ENCODE measurements at places on chromosomes 1 and 21.

DNA sequence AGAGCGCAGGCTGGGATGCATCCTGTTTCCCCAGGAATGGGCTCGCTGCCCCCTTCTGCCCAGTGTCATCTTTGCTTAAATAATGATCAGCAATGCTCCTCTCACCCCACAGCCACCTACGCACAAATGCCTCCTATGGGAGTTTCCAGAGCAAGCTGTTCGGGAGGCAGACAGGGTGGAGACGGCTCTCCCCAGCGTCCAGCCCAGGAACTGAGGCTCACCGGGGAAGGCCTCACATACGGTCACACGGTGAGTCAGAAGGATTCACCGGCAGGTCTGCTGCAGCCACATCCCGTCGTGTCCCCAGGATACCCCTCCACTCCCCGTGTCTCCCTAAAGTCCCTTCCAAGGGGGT lies 40.3 kb upstream of the RUNX3 start:
- no peak for DNase-seq

DNA sequence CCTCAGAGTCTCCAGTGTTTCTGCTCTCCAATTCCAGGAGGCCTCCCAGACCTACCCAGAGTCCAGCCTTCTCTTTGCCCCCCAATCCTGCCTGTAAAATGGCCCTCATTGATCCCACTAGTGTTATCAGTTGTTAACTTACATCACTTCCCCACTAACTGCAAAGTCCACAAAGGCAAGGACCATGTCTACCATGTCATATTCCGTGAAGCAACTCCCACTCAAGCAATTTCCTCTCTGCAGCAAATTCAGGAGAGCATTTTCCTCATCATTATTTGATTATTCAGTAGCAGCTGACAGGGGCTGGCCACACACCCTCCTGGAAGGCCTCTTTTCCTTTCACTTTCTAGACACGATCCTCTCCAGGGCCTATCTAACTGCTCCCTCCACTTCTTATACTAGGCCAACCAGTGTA lies 153.5 kb downstream of the RERE start:
- peak; percentile 45 for DNase-seq

DNA sequence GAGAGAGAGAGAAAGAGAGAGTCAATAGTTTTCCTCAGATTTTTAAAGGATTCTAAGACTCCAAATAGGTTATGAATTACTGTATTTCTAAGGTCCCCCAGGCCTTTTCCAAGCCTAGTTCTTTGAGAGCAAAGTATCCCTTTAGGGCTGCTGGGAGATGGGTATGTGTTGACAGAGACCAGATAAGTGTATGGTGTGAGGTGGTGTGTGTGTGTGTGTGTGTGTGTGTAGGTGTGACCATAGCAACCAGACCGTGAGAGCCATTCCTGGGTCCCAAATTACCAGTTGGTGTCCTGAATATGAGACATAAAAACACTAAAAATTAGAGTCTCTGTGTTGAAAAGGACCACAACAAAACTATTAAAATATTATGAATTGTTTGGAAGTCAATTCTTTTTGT lies 41.7 kb upstream of the DNAJC6 start:
- DNase-seq = no peak

DNA sequence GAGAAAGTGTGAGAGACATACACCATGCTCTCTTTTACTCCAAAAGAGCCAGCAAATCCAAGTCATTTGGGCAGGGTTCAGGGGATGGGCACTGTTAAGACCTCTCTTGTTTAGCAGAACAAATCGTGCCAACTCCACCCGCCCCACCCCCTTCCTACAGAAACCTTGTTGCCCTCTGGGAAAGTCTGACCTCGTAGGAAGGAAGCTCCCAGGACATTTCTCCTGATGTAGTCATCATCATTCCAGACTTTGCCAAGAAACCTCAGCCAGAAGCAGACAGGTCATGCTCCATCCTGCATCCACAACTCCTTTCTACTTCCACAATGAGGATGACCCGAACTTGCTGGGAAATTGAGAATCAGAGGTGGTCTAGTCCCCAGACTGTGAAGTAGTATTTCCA lies 57.7 kb downstream of the UBE2T start:
- DNase-seq = no peak

DNA sequence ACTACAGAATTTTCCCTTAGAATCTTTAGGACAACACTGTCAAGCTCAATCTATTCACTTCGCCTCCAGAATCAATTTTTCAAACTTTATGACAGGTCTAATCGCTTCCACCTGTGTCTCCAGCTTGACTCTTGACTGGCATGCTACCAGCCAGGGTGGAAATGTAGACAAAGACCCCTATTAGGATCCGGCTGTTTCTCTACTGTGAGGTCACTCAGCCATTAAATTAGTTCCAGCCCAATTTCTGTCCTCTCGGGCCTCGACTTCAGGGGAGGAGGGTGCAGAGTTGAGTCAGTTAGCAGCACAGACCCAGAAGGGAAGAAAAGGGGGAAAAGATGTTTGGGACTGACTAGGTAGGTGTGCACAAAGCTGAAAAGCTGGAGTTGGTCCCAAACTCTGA lies 78.5 kb downstream of the HLCS start:
- DNase-seq = no peak

DNA sequence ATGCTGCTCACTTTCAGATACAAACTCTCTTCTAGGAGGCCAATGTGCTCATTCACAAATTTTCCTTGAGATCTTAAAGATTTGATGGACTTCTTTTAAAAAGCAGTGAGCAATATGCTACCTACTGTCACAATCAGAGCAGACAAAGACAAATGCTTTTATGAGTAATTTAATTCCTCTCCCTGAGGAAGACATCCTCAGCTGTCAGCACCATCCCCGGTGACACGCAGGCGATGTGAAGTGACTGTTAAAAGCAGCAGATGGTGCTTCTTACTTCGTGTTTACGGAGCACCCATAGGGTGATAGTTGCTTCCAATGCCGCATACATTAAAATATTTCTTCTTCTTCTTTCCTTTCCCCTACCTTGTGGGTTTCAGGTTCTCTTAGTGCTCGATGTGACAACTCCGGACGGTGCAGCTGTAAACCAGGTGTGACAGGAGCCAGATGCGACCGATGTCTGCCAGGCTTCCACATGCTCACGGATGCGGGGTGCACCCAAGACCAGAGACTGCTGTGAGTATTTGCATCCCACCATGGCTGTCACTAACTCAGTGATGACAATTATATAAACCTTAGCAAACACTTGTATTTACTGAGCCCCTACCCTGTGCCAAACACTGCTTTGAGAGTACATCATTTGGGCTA lies 29.1 kb downstream of the LAMC2 start:
- no peak for DNase-seq

DNA sequence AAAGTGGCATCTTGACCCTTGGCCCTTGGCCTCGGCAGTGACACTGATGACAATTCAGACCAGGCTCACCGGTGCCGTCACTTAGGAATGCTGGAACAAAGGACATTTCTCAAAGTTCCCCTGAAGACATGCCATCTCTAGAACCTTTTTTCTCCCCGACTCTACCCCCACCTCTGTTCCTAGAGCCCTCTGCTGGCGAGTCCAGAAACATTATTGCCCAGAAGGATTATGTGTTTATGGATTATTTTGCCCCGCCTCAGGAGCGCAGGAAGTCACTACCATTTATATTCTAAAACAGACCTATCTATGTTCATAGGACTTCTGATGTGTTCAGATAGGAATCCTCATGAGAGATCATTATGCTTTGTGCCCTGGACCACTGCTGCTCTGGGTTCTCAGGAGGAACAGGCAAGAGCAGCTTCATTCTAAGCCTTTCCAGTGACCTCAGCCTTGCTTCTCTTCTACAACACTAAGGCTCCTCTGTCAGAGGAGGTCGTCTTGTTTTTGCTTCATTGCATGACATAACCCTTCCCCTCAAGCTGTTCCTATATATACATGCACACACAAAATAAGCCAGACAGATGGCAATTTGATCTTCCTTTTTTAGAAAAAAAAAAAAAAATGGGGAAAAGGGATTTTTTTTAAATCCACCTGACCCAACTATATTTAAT lies 12.4 kb upstream of the SHISA4 start:
- DNase-seq = no peak

- DNase-seq = no peak
Observed at GRCh38 chr21:38753557-38753971, 52.2 kb upstream of the ETS2 start.

GRCh38 chr1:213693864-213694263 lies 293.9 kb upstream of the PROX1 start:
- DNase-seq = no peak

DNA sequence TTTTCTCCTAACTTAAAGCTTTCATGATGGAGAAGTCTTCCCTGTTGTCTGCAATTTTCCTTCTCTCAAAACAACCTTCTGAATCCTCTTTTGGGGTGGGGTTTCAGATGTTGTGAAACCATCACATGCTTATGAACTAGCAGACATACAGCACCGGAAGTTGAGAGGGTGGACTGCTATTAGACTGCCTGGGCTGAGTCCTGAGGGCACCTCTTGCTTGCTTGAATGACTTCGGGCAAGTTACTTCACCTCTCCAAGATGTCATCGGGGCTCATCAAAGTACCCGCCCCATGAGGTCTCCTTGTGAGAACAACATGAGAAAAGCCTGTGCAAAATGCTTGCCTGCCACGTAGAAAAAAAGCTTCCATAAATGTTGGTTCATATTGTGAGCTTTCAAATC lies 89.6 kb downstream of the CCDC185 start:
- no peak for DNase-seq

DNA sequence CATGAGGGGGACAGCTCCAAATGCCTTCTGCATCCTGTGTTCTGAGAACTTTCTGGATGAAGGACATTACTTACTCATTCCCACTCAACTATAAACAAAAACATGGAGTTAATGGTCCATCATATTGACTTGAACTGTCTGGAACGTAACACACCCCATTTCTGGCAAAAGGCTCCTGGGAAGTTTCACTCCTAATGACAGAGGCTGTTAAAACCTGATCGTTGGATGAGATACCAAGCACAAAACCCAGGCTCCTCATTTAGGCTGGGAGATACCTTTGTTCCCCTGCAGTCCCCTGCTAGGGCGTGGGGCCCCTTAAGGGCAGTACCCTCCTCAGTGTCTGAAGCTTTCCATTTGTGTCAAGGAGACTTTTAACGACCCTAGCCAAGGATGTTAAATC lies 78.9 kb downstream of the RHOU start:
- no peak for DNase-seq

GRCh38 chr1:12314333-12314903 lies 84.6 kb downstream of the VPS13D start:
- no peak for DNase-seq

GRCh38 chr1:227947386-227947675 lies 401 bp downstream of the WNT9A start:
- DNase-seq = no peak

DNA sequence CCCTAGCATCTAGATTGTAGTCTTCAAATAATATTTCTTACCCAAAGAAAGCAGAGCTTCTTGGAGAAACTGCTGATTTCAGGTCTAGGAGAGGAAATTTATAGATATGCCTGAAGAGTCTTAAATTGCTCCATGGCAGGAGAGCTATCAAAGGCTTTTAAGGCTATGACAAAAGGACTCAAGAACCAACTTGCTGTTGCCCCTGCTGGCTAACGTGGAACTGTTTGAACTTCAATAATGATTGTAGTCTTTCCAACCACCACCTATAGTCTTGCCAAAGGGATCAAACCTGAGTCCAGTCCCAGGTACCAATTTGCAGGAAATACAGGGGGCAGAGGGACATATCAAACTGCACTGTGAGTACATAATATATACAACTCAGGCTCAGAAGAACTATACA lies 336.2 kb upstream of the ESRRG start:
- DNase-seq = no peak

DNA sequence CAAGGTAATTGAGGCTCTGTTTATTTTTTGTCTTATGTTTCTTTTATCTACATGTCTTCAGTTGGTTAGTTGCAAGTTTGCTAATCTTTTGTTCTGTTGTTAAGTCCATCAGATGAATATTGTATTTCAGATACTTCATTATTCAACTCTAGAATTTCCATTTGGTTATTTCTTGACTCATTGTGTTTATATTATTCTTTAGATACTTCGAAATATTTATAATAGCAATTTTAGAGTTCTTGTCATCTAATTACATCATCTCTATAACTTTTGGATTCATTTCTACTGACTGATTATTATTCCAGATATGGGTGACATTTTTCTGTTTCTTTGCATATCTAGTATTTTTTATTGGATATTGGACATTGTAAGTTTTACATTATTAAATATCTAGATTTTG lies 405.6 kb downstream of the PLPP3 start:
- DNase-seq = no peak

GRCh38 chr1:23013657-23014056 lies 2.0 kb downstream of the TEX46 start:
- DNase-seq = no peak

GRCh38 chr1:114457675-114458236 lies 53.2 kb downstream of the TRIM33 start:
- DNase-seq = no peak

- DNase-seq = no peak
Observed at GRCh38 chr1:220207411-220207810, 64.8 kb downstream of the RAB3GAP2 start.

GRCh38 chr1:179872558-179872957 lies 5.0 kb downstream of the TOR1AIP2 start:
- DNase-seq = no peak

DNA sequence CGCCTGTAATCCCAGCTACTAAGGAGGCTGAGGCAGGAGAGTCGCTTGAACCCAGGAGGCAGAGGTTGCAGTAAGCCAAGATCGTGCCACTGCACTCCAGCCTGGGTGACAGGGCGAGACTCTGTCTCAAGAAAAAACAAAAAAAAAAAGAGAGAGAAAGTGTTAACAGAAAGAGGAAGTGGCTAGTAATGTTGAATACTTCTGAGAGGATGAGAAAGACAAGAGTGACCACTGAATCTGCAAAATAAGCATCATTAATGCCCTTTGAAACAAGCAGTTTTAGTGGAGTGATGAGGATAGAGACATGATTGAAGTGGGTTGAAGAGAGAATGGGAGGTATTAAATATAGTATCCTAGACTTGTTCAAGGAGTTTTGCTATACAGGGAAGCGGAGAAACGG lies 11.7 kb downstream of the MPZ start:
- DNase-seq = no peak

DNA sequence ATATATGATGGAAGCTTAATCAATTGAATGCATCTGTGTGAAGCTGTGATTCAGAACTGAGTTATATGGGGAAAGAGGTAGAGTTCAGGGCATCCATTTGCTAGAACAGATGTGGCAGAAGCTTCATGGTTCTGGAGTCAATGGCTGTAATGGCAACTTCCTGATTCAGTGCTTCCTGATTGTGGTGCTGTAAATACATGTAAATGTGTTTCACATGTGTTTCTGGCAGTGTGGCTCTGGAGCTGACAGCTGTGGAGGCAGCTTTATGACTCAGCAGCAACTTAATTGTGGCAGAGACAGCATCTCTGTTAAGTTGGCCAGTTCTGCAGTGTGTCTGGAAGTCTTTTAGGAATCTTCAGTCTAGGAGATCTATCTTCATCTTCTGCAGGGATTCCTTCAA lies 226.6 kb upstream of the ZRANB2 start:
- no peak for DNase-seq

GRCh38 chr1:81382561-81382960 lies 418.2 kb upstream of the ADGRL2 start:
- DNase-seq = no peak

GRCh38 chr1:21468599-21468998 lies 28.7 kb downstream of the NBPF3 start:
- DNase-seq = no peak

All from memory B cell (primary cell).